ENCODE measurements at places on chromosomes 5 and 9. TPM values are rescaled to one million over a fixed set of nuclear protein-coding genes. Genes with fewer than 3 reads are reported as not detected.

The HNRNPA0 gene
- total RNA-seq, result 46.7 TPM

The CARD9 gene
- 1.1 TPM for total RNA-seq

The ROPN1L gene
- total RNA-seq, result 2.3 TPM

The CRB2 gene
- total RNA-seq, result 0.13 TPM

The IFNA21 gene
- not detected for total RNA-seq

The GPR151 gene
- total RNA-seq, result not detected

The SNX30 gene
- total RNA-seq, result 4.8 TPM

The FAM81B gene
- not detected for total RNA-seq

The C5orf58 gene
- total RNA-seq, result not detected

The PROB1 gene
- total RNA-seq, result 0.19 TPM

The LOX gene
- 1.4 TPM for total RNA-seq

The CD274 gene
- 1.3 TPM for total RNA-seq

The C5orf22 gene
- total RNA-seq, result 11.8 TPM

The KIAA0825 gene
- 0.60 TPM for total RNA-seq

The FIBCD1 gene
- 25.1 TPM for total RNA-seq

The ADGRV1 gene
- total RNA-seq, result 0.50 TPM

The COX7C gene
- total RNA-seq, result 605 TPM

The CTXN3 gene
- not detected for total RNA-seq

The INSL6 gene
- not detected for total RNA-seq

The TAF1L gene
- total RNA-seq, result not detected

The ANKDD1B gene
- 0.09 TPM for total RNA-seq

The TNFSF15 gene
- total RNA-seq, result 0.11 TPM

The SLC36A3 gene
- total RNA-seq, result not detected

The TEK gene
- total RNA-seq, result 0.15 TPM

The TNFAIP8 gene
- total RNA-seq, result 12.0 TPM

The LCP2 gene
- total RNA-seq, result not detected

The GPRIN1 gene
- 9.2 TPM for total RNA-seq

The PPP3R2 gene
- total RNA-seq, result not detected

The HSPA5 gene
- total RNA-seq, result 355 TPM

The C9 gene
- not detected for total RNA-seq

The SMIM33 gene
- not detected for total RNA-seq

The FOXD4L6 gene
- total RNA-seq, result 0.06 TPM

The TMEM141 gene
- total RNA-seq, result 79.9 TPM

The SRD5A1 gene
- 31.8 TPM for total RNA-seq

The SEC16A gene
- total RNA-seq, result 62.2 TPM

The HMGXB3 gene
- total RNA-seq, result 31.3 TPM

The TMOD1 gene
- total RNA-seq, result 1.9 TPM

The SCGB3A1 gene
- not detected for total RNA-seq

The ANKRD34B gene
- total RNA-seq, result 0.03 TPM

The SH3RF2 gene
- total RNA-seq, result 2.4 TPM

The FBN2 gene
- 17.6 TPM for total RNA-seq

The OMD gene
- total RNA-seq, result not detected

The SPATA6L gene
- 1.6 TPM for total RNA-seq

The C9orf153 gene
- total RNA-seq, result 0.34 TPM

The CAMK4 gene
- total RNA-seq, result 0.07 TPM

The PCDHGB5 gene
- total RNA-seq, result 1.9 TPM

The NR6A1 gene
- 1.4 TPM for total RNA-seq

The S100Z gene
- not detected for total RNA-seq

The AGXT2 gene
- total RNA-seq, result not detected

The SNCAIP gene
- 0.05 TPM for total RNA-seq

The IL13 gene
- total RNA-seq, result not detected

The RFX3 gene
- 1.6 TPM for total RNA-seq

The PCDHA6 gene
- 0.07 TPM for total RNA-seq

The FGF18 gene
- total RNA-seq, result 3.2 TPM

The SERF1A gene
- total RNA-seq, result 1.5 TPM

The TLX3 gene
- not detected for total RNA-seq

The UGT3A2 gene
- not detected for total RNA-seq

The SPEF2 gene
- total RNA-seq, result 1.8 TPM

The DMRT2 gene
- not detected for total RNA-seq
